ENCODE measurements at places on chromosomes 2 and 18.
A peak's percentile ranks its signal among the peaks of the same experiment; 100 is the strongest.

DNA sequence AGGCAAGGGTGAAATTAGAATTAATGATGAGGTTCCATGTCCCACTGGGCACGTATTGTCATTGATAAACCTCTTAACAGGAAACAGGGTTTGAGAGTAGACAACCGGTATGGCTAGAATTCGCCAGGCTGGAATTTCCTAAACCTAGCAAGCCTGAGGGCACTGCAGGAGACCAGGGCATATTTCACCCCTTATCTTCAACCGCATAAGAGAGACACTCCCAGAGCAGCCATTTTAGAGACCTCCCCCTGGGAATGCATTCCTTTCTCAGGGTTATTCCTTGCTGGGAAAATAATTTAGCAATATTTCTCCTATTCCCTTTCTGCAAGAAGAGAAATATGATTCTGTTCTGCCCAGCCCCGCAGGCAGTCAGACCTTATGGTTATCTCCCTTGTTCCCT, 334.6 kb upstream of the LYPD1 start:
- DNase-seq, result no peak

GRCh38 chr2:189298038-189298437, 118.5 kb upstream of the COL5A2 start:
- DNase-seq, result no peak

GRCh38 chr2:82993609-82994008, 1465.5 kb downstream of the SUCLG1 start:
- DNase-seq, result no peak

- DNase-seq, result no peak
Observed at GRCh38 chr2:236644502-236644911, 74.9 kb downstream of the ACKR3 start.

DNA sequence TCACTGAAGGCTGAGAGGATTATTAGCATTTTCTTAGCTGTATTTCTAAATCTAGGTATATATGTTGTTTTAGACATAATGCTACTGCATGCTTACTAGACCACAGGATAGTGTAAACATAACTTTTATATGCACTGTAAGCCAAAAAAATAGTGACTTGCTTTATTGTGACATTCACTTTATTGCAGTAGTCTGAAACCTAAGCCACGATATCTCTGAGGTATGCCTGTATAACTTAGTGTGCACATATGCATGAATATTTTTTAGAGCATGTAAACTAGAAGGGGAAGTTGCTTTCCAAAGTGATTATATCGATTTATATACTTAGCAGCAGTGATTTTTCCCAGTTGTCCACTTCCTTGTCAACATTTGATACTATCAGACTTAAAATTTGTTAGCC, 81.8 kb downstream of the SOS1 start:
- DNase-seq, result no peak

DNA sequence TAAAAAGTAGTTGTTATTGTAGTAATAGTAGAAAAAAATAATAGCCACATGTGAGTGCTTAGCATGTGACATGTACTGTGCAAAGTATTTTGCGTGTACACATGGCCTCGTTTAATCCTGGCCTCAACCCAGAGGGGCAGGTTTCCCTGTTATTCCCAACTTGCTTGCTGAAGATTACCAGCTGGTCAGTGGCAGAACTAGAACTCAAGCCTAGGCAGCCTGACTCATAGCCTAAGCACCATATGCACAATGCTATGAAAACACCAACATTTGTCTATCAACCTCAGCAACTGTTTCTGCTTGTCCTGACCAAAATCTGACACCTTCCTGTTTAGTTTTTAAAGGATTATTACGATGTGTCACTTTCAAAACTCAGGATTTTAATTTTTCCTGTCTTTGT, 234.9 kb upstream of the SMAD7 start:
- DNase-seq, result no peak

DNA sequence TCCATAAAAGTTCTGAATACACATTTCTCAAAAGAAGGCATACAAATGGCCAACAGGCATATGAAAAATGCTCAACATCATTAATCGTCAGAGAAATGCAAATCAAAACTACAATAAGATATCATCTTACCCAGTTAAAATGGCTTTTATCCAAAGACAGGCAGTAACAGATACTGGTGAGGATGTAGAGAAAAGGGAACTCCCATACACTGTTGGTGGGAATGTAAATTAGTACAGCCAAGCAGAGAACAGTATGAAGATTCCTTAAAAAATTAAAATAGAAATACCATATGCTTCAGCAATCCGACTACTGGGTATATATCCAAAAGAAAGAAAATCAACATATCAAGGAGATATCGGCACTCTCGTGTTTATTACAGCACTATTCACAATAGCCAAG, 1312.5 kb downstream of the DSC3 start:
- DNase-seq, result no peak

DNA sequence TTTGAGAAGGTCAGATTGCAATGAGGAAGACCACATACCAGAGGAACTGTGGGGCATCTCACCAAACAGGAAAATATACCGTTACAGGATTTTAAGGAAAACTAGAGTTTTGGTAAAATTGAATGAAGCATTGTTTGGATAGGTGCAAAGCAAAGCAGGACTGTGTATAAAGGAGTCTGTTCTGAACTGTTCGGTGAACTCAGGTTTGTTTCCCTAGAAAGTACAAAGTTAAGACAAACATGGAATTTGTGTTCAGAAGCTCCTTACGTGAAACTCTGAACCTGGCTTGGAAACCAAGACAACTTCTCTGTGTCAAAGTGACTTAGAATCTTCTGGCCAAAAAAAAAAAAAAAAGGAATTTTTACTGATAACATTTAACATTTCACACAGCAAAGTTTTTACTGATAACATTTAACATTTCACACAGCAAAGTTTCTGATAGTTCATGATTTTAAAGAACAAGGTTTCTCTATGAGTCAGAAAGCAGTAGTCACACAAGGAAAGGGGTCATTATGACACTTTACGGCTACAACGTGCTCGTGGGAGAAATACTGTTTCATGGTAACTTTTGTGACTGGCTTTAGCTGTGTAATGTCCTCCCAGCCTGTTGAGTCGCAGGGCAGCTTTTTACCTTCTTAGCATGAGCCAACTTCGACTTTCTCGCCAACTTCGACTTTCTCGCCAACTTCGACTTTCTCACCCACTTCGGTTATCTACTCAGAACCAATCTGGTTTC, 21.2 kb upstream of the TET3 start:
- DNase-seq, result no peak

DNA sequence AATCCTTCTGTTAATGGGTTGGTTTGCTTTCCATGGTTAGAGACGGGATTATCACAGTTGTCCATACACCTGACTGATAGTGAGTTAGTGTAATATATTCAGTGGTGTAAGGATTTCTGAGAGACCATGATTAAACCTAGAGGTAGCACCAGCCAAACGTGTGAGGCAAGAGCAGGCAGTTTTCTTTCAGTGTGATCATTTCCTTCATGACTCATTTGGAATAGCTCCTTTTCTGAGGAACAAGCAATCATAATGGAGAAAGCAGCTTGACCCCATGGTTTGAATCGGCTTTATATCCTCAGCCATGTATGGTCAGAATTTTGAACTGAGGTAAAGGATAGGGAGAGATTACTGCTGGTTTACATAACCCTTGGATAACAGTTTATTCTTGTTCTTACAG, 2.9 kb downstream of the MXD1 start:
- DNase-seq, result no peak

GRCh38 chr18:40553029-40553428, 1402.0 kb upstream of the PIK3C3 start:
- DNase-seq, result no peak

- DNase-seq, result no peak
Observed at GRCh38 chr2:211900518-211900917, 638.1 kb downstream of the ERBB4 start.

- no peak for DNase-seq
Observed at GRCh38 chr18:3257627-3258120, 4.3 kb upstream of the MYL12B start.

- no peak for DNase-seq
Observed at GRCh38 chr2:139403948-139404347, 623.8 kb upstream of the NXPH2 start.

DNA sequence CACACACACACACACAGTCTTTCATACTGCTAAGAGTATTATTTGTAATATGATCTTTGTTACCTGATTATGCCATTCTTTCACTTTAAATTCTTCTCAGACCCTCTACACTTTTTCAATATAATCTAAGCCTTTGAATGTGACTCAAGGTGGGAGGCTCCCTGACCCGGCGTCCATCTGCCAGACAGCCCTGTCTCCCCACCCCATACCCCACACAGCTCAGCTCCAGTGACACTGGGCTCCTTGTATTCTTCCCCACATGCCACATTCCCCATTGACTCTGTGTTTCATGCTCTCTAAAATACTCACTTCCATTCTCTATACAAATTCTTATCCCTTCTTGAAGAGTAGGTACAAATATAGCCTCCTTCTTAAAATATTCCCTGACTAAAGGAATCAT, 442.2 kb downstream of the TGIF1 start:
- no peak for DNase-seq

DNA sequence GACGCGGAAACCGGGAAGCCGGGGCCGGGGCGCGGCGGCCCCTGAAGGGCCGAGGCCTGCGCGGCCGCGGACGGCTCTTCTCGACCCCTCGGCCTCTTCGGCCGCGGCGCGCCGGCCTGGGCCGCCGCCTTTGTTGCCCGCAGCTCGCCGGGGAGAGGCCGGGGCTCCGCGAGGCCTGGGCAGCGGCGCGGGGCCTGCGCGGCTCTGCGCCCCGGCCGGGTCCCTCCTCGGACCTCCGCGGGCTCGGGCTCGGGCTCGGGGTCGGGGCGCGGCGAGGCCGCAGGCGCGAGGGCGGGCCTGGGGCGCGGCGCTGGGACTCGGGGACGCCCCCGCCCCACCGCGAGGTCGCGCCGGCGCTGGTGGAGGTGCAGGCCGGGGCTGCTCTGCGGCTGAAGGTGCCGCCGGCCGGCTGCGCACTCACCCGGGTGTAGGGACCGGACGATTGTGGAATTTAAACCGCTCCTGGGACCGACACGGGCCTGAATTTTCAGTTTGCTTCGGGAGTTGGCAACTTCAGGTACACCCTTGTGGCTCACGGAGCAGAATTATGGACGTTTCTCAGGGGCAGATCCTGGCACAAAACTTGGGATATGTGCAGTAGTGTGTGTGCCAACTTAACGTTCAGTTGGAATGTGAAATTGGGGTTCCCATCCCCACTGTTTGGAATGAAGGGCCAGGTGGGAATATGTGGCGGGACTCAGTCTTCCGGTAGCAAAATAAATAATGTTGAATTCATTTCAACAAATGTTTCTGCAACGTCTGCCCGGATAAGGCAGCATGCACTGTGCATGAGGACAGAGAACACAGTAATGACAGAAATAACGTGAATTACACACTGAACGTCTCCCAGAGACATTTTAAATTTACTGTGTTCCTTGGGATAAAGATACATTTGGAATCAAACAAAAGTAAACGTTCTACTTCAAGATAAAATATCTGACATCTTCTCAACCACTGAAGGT, 787 bp downstream of the SOCS6 start:
- peak; percentile 4 for DNase-seq

GRCh38 chr2:221929259-221929658, 357.2 kb upstream of the EPHA4 start:
- DNase-seq, result no peak

GRCh38 chr2:227058888-227059399, 105.1 kb downstream of the COL4A4 start:
- no peak for DNase-seq

DNA sequence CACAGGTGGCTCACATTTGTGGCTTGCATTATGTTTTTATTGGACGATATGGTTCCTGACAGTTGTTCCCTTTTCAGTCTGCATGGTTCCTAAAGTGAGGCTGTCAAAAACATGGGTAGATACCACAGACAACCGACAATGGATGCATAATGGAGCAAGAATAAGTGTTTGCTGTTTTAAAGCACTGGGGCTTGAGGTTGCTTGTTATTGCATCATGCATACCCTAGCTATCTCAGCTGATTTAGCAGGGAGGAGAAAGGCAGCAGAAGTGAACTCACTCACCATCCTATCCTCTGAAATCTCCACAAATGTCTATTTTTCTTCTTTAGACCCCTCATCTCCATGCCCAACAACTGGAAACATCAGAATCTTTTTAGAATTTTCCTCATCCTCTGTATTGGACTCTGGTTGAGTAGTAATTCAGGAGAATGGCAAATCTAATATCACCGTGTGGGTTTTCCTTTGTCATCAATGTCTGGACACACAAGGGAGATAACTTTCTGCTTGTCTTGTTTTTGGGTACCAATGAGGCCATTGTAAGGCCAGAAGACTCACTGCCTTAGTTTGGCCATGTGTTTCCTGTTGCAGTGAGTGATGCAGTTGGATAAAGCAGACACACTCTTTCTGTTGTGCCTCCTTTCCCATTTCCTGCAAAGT, 46.7 kb downstream of the FBXO48 start:
- no peak for DNase-seq
